ENCODE measurements at places on chromosomes 11 and 22.

- DNase-seq = no peak
Observed at GRCh38 chr11:69123593-69124545, 31.9 kb upstream of the SMIM38 start.

DNA sequence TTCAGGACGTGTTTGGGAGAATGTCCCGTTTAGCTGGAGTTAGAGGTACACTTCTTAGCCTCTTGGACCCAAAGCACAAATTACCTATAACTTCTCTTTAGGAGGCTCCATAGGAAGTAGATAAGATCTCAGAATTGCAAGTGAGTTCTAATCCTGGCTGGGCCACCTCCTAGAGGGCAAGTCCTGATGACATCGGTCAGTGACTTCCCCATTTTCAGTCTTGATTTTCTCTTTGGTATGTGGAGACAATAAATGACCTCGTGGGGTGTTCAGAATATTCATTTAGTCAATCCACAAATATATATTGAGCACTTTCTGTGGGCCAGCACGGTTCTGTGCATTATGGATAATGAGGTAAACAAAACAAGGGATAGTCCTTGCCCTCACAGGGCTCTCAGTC lies 208.6 kb downstream of the CWF19L2 start:
- no peak for DNase-seq

DNA sequence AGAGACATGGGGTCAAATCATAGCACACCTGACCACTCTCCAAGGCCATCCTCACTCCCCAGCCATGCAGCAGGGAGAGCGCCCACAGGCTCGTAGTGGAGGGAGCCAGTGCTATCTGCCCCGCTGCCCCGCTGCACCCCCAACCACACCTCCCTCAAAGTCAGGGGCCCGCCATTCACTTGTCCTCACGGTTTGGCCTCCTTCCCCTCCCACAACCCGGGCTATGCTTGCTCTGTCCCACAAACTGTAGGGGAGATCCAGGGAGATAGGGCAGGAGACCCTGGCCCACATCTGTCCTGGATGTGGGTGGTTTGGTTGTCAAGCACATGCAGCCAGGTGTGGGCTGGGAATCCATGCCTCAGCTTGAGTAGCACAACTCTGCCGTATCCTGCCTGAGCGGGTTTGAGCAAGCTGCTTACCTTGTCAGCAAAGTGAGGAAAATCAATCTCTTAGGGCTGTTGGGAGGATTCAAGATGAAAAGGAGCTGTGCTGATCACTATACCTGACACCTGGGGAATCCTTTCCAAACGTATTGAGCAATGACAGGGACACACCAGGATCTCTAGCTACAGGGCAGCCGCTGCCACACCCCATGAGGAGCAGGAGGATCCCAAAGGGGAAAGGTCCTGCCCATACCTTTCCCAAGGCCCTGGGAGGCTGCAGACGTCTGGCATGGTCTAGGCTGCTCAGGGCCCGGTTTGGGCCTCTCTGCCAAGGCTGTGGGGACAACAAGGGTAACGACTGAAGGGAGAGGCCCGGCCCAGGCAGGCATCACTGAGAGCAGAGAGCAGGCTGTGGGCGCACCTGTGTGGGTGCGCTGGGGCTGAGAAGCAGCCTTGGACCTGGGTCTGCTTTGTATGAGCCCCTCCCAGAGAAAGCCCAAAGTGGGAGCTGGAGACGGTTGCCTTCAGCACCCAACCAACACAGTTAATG lies 23.3 kb downstream of the KCNJ5 start:
- no peak for DNase-seq

- no peak for DNase-seq
Observed at GRCh38 chr11:84800755-84801346, 826.3 kb downstream of the DLG2 start.

DNA sequence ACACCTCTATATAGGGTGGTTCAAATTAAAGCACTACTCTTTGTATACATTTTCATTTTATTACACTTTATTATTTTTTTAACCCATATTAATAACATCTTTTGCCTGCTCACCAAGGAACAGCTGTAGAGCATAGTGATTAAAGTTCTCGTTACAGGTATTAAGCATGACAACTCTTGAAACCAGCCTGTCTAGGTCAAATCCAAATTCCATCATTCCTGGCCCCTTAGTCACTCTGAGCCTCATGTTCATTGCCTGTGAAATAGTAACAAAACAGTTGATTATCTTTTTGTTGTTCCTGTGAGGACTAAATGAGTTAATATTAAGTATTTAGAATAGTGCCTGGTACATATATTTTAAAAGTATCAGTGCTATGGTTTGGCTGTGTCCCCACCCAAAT lies 334.5 kb downstream of the RAB38 start:
- DNase-seq = no peak

GRCh38 chr11:94449437-94449836 lies 44.2 kb downstream of the MRE11 start:
- no peak for DNase-seq

GRCh38 chr11:110795112-110795624 lies 82.9 kb upstream of the ARHGAP20 start:
- DNase-seq = no peak

- no peak for DNase-seq
Observed at GRCh38 chr11:118434553-118435289, 1.6 kb upstream of the KMT2A start.

DNA sequence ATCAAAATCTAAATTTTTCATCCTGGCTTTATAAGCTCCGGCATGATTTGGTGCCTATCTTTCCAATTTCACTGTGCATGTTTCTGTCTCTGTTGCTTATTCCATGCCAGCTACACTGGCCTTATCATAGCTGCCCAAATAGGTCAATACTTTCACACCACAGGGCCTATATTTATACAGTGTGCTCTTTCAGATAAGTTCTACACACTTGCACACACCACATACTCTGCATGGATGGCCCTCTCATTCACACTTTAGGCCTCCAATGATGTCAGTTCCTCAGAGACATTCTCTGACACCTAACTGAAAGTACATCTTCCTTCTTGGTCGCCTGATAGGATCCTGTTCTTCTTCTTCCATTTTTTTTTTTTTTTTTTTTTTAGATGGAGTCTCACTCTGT lies 7.0 kb downstream of the ALG8 start:
- no peak for DNase-seq
